ENCODE measurements at places on chromosomes 16 and 17.

GRCh38 chr17:59565959-59566324, 532 bp downstream of the DHX40 start:
- peak; percentile 83 for DNase-seq

- DNase-seq, result peak; percentile 16
Measured at GRCh38 chr16:76059186-76059585, 218.0 kb upstream of the CNTNAP4 start.

DNA sequence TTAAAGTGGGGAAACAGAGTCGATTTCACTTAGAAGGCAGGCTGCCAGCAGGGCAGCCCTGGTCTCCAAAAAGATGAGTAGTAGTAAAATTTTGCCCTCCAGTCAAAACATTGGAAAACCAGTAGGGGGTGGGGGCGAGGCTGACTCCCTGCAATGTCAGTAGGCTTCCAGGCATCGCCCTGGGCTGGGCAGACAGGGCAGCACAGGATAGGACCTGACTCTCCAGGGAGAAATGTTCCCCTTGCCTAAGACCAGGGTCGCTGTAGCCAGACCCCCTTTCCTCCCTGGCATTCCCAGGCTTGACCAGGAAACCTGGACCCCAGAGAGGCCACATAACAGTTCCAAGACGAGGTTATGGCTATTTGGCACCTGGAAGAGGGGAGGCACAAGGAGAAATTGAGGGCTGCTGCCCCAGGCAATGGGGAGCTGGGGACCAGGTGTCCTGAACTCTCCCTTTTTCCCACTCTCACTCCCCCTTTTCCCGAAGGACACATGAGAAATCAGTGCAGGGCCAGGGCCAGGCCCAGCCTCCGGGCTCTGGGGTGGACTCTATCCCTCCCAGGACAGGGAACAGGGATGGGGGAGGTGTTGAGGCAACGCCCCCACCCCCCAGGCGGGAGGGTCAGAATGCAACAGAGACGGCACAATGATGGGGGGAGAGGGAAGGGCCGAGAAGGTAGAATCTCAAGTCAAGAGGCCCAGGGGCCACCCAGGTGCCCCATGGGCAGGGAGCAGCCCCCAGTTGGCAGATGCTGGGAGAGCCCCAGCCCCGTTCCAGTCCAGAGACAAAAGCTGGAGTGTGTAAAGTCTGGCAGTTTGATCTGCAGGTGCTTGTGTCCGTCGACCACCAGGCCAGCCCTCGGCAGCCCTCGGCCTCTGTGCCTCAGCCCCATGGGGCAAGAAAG, 4.5 kb upstream of the SAMD14 start:
- DNase-seq, result no peak

DNA sequence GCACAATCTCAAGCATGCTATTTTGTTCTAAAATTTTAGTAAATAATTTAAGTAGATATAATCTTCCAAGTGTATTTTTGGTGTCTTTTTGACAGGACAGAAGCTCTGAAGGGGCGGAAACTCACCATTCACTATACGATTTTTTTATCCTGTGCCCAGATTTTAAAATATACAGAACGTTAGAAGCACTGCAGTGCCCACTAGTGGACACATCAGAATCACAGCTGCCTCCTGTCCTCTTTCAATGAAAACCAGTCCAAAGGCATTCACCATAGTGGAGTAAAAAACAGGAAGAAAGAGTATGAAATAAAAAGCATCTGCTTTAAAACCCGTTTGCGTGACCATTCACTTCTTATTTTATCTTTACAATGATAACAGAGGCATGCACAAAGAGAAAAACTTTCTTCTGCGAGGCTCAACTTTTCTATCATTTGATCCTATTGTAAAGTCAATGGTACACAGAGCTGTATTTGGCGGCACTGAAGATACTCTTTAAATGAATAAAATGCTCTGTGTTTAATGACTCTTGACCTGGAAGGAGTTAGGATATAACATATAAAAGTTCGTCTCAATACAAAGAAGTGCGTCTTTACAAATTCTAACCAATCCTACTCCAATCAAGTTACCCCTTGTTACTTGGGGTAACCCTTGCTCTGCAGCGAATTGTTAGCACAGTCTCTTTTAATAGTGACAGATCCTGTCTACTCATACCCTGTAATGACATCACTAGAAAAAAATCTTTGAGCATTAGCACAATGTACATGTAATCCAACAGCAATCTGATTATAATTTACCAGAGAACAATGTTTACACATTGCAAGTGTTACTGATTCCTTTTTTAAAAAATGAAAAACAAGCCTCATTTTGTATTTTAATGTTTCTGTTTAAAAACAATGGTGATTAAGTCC, 339.8 kb upstream of the PSMD7 start:
- DNase-seq, result peak; percentile 49

GRCh38 chr17:38604479-38605403, 1.0 kb downstream of the SRCIN1 start:
- no peak for DNase-seq

GRCh38 chr17:35149941-35150340, 2.3 kb downstream of the UNC45B start:
- no peak for DNase-seq

GRCh38 chr16:10623059-10623458, 42.7 kb upstream of the EMP2 start:
- no peak for DNase-seq

GRCh38 chr17:2892305-2892971, 96.2 kb downstream of the RAP1GAP2 start:
- peak; percentile 96 for DNase-seq

DNA sequence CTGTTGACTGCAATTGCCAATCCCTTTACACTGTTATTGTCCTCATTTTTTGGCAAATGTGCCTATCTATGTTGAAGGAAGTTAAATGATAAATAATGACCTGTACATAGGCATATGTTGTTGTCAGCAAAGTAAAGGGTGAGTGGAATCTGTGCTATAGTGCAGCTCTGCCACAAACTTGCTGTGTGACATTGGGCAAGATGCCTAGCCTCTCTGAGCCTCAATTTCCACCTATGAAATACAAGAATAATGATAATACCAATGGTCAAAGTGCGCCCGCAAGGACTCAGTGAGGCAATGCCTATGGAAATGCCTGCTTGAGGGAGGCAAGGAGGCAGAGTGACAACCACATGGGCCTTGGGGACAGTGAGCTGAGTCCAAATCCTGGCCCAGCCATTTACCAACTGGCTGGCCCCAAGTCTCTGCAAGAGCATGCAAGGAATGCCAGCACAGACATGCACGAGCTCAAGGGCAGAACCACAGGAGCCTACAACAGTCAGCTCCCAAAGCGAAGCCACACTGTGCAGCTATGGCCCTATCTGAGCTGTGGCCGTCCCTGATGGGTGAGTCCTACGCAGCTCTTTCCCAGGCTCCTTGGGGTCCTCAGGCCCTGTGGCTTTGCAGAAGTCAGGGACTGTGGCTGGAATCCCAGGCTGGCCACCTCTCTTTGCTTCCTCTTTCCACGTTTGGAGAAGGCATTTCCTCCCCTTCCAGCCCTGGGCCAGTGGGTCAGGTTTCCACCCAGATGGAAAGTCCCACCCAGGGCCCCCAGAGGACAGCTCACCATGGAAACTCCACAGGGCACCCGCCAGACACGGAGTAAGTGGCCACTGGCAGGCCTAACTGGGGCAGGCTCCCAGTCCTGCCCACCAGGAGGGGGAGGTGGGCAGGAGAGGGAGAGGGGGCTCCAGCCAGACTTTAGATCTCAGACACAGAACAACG, 82.1 kb downstream of the ZNF423 start:
- DNase-seq, result no peak

- peak; percentile 52 for DNase-seq
Measured at GRCh38 chr17:51322390-51323029, 62.2 kb downstream of the UTP18 start.

DNA sequence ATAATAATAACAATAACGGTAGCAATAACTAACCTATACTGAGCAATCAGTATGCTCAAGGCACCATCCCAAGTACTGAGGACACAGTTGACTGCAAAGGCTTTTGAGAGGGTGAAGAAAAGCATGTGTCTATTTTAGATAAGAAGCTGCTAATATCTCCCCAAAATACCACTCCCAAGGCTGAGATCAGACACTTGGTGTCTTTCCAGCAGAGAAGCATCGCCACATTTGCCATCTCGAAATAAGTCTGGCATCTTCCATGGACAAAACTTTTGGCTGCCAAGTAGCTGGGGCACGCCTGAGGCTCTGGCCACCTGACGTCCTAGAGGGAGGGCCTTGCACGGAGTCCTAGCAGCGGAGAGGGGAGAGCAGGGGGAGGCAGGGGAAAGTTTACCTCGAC, 39.0 kb downstream of the ZNF423 start:
- DNase-seq, result no peak

DNA sequence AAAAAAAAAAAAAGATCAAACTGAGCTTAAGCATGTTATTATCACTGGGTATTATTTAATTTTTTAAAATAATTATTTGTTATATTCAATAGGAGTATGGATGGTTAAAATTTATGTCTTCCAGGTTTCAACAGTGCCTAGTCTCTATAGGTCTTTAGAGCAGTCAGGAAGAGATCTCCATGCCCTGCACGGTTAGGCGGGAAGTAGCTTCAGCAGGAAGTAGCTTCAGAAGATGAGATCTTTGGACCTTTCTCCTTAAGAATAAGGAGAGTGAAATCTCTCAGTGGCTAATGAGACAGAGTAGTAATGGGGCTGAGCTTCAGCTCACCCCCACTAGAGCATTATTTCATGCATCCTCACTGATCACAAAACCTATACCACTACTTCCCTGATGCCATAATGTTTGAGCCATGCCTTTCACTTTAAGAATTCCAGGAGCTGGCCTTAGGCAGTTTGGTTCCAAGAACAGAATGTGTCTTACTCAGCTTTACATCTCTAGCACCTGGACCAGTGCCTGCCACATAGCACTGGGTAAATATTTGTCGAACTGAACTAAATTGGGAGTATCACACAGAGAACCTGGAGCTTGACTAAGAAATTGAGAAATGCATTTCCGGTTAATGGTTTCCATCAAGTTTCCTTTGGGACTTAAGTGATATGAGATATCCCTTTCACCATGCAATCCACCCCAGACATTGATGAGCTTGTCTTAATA, 43.5 kb downstream of the SCPEP1 start:
- DNase-seq, result peak; percentile 6

DNA sequence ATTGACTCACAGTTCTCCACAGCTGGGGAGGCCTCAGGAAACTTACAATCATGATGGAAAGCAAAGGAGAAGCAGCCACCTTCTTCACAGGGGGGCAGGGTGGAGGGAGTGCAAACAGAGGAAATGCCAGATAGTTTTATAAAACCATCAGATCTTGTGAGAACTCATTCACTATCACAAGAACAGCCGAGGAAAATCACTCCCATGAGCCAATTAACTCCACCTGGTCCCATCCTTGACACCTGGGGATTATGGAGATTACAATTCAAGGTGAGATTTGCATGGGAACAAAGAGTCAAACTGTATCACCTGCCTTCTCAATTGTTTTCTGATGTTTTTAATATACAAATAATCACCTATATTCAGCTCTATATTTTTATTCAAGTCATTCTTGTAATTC, 1527.3 kb upstream of the GOT2 start:
- DNase-seq, result no peak

DNA sequence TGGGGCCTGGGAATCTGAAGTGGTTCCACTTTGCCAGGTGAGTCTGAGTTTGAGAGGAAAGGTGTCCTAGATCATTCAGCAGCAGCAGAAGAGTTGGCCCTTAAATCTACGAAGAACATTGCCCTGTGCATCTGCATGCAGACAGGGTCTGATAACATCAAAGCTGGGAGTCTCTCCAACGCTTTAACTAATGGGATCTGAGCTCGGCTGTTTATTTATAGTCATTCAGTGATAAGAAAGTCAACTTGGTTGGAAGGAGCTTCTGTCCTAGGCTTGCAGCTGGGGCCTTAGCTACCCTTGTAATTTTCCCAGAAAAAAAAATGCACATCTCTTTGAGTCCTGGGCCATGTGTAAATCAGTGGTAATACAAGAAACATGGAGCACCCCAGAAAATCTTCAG, 418.0 kb upstream of the HSBP1 start:
- no peak for DNase-seq

DNA sequence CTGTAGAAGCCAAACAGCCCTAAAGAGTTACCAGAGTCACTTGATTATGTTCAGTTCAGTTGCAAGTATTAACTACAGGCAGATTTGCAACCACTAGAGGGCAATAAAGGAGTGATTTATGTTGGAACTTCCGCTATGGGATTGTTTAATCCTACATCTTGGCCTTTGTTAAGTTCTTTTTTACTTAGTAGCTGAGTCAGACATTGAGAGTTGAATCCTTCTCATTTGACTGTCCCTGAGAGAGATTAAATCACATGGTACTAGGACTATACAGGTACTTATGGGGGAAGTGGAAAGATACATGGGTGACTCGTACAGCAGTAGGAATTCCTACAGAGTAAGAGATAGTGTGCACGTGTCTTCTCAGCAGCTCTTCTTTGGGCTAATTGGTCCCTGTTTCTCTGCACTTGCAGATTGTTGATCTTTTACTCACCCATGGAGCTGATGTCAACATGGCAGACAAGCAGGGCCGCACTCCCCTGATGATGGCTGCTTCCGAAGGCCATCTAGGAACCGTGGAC, 40.3 kb downstream of the CYB561 start:
- DNase-seq, result peak; percentile 76

GRCh38 chr16:10761373-10761772, 17.7 kb downstream of the NUBP1 start:
- DNase-seq, result no peak

- peak; percentile 90 for DNase-seq
Measured at GRCh38 chr17:78316867-78317789, 42.7 kb downstream of the SOCS3 start.

GRCh38 chr16:56785317-56785716, 55.4 kb downstream of the NUP93 start:
- no peak for DNase-seq

DNA sequence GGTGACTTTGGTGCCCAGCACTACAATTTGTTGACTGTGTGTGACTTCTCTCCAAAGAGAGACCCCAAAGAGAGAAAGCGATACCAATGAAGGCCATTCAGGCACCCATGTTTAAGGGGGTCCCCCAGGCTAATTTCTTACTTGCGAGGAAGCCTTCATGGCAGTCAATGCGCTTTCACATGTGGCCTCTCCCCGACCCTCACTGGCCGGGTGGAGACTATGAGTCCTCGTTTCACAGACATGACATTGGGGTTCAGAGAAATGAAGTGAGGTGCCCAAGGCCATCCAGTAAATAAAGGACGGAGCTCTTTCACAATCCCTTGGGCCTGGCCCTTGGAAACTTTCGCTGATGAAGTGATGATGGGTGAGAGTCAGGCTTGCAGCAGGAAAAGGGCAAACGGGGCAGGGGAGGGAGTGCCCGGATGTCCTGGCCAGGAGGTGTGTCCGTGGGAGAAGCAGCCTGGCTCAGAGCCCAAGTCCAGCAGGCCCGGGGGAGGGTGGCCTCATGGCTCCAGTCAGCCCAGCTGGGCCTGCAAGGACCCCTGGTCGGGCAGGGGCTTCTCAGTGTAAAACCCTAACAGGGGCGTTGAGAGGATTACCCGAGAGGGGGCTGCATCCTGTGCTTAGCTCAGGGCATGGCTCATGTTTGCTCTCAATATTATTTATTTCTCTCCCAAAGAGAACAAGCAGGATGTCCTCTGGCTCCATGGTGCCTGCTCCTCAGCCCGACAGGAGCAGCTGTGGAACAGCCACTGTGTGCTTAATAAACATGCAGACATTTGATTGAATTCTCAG, 14.7 kb downstream of the TBX2 start:
- no peak for DNase-seq

DNA sequence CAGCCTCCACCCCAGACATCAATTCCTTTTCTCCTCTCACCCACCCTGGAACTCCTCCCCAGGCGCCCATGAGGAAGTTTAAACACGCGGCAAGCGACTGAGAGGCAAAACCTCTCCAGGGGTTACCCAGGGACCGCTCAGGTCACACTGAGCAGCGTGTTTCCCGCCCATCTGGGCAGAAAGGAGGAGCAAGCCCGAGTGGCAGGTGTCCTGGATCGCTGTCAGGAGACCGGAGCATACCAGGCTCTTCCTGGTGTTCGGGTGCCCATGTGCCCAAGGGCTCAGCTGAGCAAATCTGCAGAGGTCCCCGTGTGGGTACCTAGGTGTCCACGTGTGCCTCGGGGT, 491 bp downstream of the SLC25A19 start:
- peak; percentile 66 for DNase-seq
